ENCODE measurements at places on chromosomes 4 and X. TPM values are rescaled to one million over a fixed set of nuclear protein-coding genes. Genes with fewer than 3 reads are reported as not detected.

The HSFX2 gene
- 0.51 TPM for total RNA-seq

DNA sequence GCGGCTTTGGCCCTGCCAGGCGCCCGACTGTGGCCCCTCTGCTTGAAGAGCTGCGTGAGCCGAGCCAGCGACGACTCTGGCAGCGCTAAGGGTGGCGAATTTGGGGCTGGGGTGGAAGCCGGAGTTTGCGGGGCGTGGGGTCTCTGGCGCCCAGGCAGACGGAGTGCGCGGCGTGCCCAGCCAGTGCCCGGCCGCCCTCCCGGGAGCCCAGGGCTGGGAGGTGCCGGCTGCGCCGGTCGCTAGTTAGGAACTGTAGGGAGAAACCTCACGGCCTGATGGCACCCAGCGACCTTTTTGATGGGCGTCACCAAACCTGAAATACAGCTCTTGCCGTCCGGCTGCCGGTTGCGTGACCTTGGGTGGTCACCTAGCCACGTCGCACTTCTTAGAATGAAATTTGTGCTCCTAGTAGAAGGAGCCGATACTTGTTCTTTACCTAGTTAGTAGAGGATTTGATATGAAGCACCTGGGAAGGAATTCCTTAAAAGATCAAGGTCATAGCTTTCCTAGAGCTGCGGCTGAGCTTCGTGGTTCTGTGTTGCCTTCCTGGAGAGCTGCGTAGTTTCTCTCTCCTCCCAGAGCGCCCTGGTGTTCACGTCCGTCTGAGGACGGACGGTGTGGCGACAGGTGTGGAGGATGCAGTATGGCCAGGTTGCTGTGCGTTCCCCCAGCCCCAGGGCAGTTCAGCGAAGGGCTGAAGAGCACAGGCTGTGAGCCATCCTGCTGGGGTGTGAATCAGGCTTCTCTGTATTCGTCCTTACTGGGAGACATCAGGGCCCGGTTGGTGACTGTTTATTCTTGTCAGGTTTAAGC lies 680 bp downstream of the MAEA start:
- DNase-seq, result no peak

The REELD1 gene
- total RNA-seq, result 2.6 TPM

- DNase-seq, result no peak
Observed at GRCh38 chr4:94582517-94582916, 130.8 kb downstream of the PDLIM5 start.

GRCh38 chr4:126752126-126752525 lies 880.6 kb upstream of the INTU start:
- no peak for DNase-seq

The FGG gene
- not detected for total RNA-seq

The IKBKG gene
- total RNA-seq, result 52.9 TPM

- no peak for DNase-seq
Observed at GRCh38 chr4:44231006-44231405, 217.6 kb downstream of the KCTD8 start.

GRCh38 chrX:63281465-63281864 lies 69.7 kb downstream of the SPIN4 start:
- DNase-seq, result no peak

GRCh38 chrX:101395789-101396188 lies 5.0 kb downstream of the RPL36A start:
- DNase-seq, result no peak

DNA sequence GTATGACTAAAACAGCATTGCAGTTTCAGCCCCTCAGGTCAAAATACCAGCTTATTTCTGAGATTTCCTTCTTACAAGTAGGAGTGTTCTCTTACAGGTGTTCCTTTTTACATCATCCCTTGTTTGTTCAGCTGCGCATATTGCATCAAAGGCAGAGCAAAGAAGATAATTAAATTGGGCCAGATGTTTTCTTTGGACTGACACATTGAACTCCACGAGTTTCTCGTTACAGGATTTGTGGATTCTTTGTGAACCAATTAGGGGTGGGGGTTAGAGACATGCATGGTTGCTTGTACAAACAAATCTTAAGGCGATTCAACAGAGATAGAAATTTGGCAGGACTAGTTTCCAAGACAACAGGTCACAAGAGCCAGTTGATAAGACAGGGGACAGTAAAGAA lies 95.7 kb downstream of the SPANXN4 start:
- DNase-seq, result no peak

- no peak for DNase-seq
Observed at GRCh38 chr4:150345207-150345744, 236.7 kb upstream of the MAB21L2 start.

The FABP2 gene
- total RNA-seq, result not detected

The LGI2 gene
- not detected for total RNA-seq

The NAA15 gene
- total RNA-seq, result 66.5 TPM

The FAM114A1 gene
- 4.5 TPM for total RNA-seq

GRCh38 chr4:5040856-5041620 lies 10.2 kb upstream of the STK32B start:
- DNase-seq, result no peak

GRCh38 chr4:7732263-7732662 lies 207.4 kb downstream of the AFAP1 start:
- DNase-seq, result no peak

- no peak for DNase-seq
Observed at GRCh38 chr4:21856754-21857153, 91.8 kb downstream of the KCNIP4 start.

The SHISA3 gene
- total RNA-seq, result not detected

DNA sequence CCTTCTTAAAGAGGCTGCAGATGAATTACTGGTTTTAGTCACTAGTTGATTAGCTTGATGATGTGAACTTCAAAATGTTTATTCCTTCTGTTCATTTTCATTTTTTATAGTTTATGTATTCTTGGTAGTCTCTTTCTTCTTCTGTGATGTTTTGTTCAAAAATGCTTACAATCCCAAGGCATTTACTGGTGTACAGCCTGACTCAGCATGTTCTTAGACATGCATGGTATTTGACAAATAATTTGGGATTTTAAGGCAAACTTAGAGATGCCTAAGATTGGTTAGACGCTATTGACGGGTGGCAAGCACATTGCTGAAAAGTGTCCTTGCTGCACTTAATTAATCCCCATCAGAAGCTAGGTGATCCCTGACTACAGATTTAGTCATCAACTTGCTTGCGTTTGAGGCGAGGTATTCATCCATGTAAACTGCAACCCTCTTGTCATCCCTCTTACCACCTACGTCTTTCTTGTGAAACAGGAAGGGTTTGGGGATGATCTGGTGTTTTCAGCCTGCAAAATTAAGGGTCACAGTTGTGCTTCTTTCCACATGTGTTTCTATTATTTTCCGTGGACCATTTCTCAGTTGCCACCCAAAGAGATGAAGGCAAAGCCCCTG lies 331.8 kb downstream of the DKK2 start:
- DNase-seq, result no peak

- DNase-seq, result no peak
Observed at GRCh38 chr4:81503586-81503985, 31.9 kb upstream of the RASGEF1B start.

DNA sequence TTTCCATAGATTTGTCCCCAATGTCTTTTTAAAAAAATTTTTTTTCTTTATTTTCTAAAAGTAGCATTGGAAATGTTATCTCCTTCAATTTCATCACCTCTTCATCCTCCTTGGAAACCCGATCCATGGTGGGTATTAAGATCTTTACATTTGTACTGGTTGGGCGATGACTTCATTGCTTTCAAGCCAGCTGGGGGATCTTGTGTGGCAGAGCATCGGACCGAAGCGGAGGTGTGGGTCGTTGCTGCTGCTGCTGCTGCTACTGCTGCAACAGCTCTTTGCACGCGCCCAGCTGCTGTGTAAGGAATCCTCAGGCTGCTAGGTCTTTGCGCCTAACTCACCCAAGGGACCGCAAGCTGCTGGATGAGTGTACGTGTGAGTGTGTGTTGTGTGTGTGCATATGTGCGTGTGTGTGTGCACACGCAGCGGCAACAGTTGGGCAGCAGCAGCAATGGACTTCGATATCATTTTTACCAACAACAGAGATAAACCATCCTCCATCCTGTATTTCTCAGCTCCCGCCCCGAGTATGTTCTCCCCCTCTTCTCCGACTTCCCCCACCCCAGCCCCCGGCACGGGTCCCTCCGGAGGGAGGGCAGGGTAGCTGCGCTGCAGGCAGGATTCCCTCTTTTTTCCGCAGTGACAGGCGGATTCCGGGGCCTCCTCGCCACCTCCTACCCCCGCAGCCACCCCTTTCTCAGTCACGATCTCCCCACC lies 768 bp upstream of the CDKL5 start:
- no peak for DNase-seq

DNA sequence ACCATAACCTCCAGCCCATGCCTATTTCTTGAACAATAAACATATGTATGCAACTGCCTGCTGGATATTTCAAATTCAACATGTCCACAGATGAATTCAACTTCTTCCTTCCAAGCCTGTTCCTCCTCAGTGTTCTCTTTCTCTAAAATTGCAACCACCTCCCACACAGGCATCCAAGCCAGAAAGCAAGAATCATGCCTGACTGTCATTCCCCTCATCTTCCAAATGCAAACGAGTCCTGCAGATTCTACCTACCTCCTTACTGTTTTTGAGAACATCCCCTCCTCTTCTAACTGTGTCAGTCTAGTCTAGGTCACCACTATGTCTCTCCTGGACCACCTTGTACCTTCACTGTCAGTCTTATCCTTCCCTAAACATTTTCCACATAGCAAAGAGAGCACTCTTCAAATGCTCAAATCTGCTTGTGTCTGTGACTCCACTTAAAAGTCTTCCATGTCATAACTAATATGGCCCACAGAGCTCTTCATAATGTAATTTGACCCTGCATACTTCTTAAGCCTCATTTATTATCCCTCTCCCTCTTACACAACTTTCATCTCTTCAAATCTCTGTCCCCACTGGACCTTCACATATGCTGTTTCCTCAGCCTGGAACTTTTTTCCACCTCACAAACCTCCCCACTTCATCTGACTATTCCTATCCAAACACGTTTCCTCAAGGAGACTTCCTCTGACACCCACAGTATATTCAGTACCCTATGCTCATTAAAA lies 25.7 kb downstream of the MAPK10 start:
- DNase-seq, result no peak

GRCh38 chr4:20203508-20203907 lies 48.2 kb upstream of the SLIT2 start:
- no peak for DNase-seq

DNA sequence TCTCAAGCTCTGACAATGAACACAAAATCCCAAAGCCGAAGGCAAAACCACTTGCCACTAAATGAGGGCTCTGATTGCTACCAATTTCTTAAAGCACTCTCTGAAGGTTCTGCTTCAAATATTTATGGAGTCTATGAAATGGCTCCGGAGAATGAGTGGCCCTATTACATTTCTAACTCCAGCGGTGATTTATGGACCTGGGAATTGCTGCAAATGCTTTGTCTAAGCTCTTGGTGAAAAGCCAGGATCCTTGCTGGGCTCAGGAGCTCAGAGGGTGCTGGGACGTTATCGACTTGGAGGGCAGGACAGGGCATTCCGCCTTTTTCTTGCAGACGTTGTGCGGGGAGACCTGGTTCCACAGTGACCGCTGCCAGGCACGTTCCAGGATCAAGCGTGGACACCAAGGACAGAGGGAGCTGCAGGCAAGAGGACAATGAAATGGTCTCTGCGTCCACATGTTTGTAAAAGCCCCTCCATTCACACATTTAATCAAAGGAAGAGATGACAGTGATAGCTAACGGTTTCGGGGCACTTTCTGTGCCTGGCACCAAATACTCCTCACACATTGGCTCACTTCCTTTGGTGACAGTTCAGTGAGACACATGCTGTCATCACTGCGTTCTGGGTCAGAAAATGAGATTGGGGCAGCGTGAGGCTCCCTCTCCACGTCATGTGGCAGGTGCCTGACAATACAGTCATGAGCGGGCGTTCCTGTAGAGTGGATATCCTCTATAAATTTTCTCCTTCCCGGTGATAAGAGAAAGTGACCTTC lies 58.8 kb downstream of the C4orf50 start:
- DNase-seq, result no peak

GRCh38 chr4:905485-906338 lies 26.4 kb downstream of the GAK start:
- DNase-seq, result no peak

GRCh38 chr4:25797136-25797535 lies 65.7 kb downstream of the SEL1L3 start:
- DNase-seq, result no peak

DNA sequence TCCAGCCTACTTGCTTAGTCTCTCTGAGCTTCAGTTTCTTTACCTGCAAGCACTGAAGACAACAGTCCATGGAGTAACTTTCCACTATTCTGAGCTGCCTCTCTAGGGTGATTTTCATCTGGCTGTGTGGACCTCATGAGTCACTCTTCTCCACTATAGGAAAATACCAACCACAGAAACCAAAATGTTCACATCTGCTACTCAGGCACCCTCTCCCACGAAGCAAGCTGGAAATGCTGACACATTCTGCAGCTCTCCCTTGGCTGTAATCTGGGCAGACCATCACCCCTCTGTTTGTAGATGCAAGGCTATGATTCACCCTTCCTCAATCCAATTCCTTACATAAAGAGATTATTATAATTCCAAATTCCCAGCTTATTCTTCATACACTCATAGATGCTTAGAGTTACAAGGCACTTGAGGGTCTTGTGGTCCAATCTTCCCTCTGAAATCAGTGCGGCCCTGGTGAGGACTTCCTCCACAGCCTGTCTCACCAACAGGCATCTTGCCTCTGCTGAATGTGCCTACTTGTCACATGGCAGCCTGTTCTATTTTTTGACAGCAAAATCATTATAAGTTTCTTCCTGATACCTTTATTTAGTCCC lies 97.0 kb upstream of the LNX1 start:
- DNase-seq, result no peak

The ASMT gene
- total RNA-seq, result 0.44 TPM

DNA sequence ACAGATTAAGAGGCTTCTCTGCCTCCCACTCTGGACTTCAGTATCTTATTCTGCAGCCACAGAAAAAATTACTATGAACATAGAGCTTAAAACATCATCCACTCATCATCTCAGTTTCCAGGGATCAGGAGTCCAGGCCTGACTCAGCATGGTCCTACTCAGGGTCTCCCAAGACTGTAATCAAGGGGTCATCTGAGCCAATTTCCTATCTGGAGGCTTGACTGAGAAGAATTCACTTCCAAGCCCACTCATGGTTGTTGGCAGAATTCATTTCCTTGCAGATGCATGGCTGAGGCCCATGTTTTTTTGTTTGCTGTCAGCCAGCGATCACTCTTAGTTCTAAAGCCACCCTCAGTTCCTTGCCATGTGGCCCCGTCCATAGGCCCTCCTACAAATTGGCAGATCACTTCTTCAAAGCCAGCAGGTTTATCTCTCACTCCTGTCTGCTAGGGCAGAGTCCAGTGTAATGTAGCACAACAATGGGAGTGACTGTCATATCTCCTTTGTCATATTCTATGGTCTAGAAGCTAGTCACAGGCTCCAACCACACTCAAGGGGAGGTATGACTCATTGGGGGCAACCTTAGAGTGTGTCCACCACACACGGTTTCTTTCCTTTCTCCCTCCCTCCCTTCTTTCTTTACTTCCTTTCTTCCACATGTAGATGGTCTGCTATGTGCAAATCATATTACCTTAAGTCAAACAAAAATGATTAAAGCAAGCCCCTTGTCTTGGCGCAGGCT lies 251.6 kb downstream of the QDPR start:
- no peak for DNase-seq

The TRIML2 gene
- total RNA-seq, result not detected

DNA sequence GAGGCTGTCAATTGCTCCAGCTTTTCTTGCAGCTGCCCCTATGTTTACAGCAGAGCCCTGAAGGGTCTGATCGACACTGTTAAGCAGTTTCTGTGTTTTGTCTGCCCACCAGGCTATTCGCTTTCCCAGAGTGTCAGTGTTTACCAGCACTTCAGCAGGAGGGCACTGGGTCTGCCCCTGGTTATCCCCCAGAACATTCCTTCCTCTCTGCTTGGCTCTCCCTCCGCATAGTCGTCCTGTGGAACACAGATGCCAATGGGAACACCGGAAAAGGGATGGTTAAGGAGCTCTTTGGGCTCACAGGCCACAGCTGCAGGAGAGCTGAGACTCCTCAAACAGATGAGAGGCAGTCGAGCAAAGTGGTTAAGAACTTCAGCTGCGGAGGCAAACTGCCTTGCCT lies 71.3 kb upstream of the FBXW7 start:
- no peak for DNase-seq
